Activated T-cell treated with anti-CD3 and anti-CD28 coated beads, Interleukin-2, amount 50 U/mL, for 72 hours (primary cell): ENCODE measurements at places on chromosomes 3 and 15.

DNA sequence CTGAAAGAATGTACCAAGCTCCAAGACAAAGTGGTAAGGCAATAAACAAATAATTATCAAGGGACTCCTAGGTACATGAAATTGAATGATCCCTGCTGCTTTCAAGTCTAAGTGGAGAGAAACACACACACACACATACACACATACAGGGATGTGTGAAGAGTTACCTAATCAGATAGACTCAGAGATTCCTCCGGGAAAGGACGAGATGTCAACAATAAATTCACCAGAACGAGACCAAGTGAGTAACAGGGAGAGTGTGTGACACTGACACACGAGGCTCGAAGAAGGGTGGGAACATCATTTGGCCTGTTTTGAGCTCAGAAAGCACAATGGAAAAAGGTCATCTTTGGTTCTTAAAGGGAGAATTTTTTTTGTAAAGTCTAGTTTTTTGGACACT is 13.4 kb downstream of the LRIG1 start:
- no peak overlapping the region for H3K4me3 ChIP-seq
- DNase-seq: no peak
- H3K27me3 ChIP-seq: no peaks in the 10 kb centered on the region
- peaks cover 90% of the 10 kb centered on the region for H3K4me1 ChIP-seq

DNA sequence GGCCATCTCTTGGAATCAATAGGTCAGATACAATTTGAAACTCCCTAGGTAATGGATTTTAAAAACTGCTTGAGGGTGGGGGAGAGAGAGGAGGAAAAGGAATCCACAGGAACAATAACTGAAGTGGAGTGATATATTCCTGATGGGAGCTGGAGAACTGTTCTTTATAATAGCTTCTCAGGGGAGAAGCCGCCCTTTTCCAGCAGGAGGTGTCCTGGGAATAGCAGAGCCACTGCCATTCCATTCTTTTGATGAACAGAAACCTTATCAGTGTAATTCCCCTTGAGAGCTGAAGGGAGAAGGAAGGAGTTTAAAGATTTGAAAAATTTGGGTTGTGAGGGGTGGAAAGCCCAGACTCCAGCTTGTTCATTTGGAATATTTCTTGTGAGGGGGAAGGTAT is 504.9 kb upstream of the DPH6 start:
- no peak for DNase-seq
- no peak overlapping the region for H3K4me3 ChIP-seq

DNA sequence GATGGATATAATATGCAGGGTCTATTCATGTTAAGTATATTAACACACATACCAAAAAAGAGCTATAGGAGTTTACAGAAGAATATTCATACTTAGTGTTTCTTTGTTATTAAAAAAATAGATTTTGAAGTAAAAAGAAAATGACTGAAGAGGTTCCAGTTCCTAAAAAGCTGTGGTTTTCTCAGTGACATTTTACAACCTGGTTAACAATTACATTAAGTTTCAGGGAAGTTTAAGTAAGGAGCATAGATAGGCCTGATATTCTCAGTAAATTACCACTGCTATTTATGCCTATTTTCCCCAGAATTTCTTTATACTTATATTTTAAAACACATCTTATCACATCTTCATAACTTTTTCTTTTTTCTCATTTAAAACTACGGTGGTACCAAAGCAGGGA is 43.6 kb upstream of the SPTSSB start:
- DNase-seq: no peak
- H3K36me3 ChIP-seq: peaks cover 3% of the 10 kb centered on the region
- H3K27ac ChIP-seq: no peak overlapping the region
- H3K27me3 ChIP-seq: peaks cover 16% of the 10 kb centered on the region
- H3K4me1 ChIP-seq: no peaks in the 10 kb centered on the region
- H3K4me3 ChIP-seq: no peak overlapping the region

DNA sequence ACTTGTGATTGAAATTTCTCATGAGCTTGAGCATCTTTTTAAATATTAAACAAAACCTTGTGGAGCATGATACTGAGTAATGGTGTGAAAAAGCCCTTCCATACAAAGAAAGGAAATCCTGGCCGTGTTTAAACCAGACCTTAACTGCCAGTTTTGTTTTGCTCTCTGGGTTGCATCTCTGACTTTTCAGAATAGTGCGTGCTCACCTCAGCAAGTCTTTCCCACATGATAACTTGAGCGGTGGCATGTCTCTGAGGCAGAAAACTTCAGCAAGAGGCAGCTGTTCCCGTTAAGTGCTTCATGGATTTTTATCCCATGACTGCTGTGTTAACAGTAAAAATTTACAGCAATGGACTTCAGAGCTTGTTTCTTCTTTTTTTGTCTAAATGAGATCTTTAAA is 393.3 kb downstream of the FEZF2 start:
- no peak for DNase-seq
- no peaks in the 10 kb centered on the region for H3K36me3 ChIP-seq
- H3K4me3 ChIP-seq: no peak overlapping the region
- H3K27ac ChIP-seq: no peak overlapping the region
- H3K4me1 ChIP-seq: no peaks in the 10 kb centered on the region

DNA sequence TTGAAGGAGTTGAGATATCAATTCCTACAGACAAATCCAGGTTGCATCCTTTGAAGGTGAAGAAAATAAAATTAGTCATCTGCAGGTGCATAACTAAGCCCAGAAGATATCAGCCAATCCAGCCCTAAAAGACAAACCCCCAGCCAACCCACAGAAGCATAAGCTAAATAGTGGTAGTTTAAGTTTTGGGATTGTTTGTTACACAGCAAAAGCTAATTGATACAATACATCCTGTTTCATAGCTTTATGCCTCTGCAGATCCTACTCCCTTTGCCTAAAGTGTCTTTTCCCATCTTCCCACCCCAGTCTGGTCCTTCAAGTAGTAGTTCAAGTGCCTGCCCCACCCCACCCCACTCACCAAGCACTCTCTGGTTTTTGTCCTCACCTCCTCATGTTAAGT is 48.6 kb upstream of the CAPN7 start:
- H3K4me1 ChIP-seq: peaks cover 7% of the 10 kb centered on the region
- H3K4me3 ChIP-seq: no peak overlapping the region
- no peak overlapping the region for H3K27ac ChIP-seq
- peaks cover 1% of the 10 kb centered on the region for H3K36me3 ChIP-seq
- peaks cover 39% of the 10 kb centered on the region for H3K27me3 ChIP-seq

DNA sequence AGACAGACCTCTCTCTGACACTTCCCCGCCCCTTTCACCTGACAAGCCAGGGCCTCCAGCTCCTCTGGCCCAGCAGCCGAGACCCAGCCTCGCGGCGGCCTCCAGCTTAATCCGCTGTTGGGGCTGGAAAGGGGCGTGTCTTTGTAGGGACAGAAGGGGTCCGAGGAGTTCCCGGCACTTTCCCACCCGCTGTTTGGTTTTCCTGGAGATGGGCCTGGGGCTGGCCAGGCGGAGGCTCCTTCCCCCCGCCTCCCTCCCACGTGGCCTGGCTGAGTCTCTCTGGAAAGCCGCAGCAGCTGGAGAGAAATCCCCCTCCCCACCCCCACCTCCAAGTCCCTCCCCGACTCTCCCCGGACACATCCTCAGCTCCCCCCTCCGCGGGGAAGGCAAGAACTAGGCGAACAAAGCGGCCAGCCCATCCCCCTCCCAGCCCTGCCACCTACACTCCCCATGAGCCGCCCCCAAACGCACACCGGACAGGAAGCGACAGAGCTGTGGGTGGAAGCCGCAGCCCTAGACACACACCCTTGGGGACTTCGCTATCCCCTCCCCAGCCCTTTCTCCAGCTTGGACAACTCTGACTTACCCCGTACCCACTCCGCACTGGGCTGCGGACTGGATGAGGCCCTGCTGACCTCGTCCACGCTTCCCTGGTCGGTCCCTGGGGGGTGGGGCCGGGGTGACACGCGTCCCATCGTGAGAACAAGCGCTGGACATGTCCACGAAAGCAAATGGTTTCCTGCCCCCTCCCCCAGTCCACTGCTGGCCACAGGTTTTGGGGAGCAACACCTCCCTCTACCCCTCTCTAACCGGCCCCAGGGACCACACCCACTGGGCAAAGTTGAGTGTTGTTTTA is 1.2 kb downstream of the IGDCC4 start:
- H3K4me3 ChIP-seq: peak overlapping the region; percentile 77
- peaks cover 20% of the 10 kb centered on the region for H3K4me1 ChIP-seq
- no peak overlapping the region for H3K27ac ChIP-seq
- H3K36me3 ChIP-seq: peaks cover 3% of the 10 kb centered on the region

DNA sequence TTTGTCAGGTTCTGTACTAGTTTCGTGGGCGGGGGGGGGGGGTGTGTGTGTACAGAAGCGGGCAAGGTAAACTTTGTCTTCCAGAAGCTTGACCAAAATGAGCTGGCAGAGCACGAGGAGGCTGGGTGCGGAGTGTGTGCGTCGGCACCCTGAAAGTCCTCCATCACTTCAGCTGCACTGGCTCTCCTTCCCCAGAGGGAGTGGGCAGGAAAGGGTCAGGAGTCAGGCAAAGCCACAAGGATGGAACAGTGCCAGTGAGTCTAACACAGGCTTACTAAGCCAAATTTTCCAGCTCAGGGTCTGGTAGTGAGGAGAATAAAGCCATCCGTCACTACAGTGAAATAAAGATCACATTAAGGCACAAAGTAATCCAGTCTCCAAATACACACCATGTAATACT is 11.9 kb upstream of the SH3GL3 start:
- no peak for DNase-seq
- no peak overlapping the region for H3K27ac ChIP-seq
- H3K27me3 ChIP-seq: peaks cover 29% of the 10 kb centered on the region
